ENCODE measurements at places on chromosomes 6 and 20.

GRCh38 chr20:4318891-4319290 lies 303.5 kb upstream of the RNF24 start:
- DNase-seq: no peak

DNA sequence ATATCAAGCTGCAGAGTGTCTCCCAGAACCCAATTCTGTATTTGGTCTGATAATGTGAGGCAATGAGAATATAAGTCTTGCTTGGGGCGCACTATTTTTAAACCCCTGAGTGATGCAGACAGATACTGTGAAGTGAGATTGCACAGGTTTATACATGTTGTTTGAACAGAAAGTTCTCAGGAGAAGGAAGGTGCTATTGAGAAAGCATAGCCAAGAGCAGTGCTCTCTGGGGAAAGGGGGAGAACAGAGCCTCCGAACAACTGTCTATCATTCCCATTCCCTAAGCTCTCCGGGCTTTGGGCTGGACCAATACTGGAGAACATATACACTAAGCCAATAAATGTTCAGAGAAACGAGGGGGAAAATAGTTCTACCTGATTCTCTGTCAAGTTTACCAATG lies 75.8 kb downstream of the PERP start:
- no peak for DNase-seq

DNA sequence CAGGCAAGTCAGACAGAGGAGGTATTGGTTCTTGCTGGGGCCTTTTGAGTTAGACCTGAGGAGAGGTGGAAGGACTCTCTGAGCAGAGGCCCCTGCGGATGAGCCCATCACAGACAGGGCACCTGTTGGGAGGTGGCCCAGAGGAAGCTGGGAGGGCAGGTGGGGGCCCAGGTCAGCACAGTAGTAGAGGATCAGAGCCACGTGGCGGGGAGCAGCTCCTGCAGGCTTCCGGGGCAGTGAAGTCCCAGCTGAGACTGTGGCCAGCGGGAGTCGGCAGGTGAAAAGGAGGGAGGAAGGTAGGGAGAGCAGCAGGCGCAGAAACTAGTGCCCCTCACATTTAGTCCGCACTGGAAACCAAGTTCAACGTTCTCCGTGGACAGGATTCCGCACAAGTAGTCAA lies 61.8 kb downstream of the RSPH3 start:
- DNase-seq: no peak

DNA sequence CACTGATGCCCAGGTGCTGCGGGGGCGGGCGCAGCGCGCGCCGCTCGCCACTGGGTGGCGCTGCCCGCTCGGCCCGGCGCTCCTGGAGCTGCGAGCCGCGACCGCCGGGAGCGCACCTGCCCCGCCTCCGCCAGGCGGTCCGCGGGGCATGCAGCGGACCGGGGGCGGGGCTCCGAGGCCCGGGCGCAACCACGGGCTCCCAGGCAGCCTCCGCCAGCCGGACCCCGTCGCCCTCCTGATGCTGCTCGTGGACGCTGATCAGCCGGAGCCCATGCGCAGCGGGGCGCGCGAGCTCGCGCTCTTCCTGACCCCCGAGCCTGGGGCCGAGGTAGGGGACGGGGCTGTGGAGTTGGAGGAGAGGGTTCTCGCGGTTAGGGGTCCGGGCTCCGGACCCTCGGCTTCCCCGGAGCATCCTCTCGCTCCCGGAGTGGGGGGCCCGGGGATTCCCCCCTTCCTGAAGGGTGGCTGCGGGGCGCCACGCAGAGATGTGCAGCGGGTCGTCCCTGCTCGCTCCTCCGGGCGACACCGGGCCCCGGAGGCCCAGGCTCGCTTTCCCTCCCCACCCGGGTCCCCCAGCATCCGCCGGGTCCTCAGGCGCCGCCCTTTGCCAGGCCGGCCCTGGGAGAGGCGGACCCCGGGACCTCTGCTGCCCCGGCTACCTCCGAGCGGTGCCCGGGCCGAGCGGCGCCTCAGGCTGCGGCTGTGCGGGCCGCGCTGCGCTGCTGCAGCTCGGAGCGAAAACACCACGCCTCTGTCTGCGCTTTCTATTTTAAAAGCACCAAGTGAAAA lies at the start of gene BCAS4:
Gene BCAS4 (plus strand): TSS at position 216 of the 789 bp plus-strand sequence. CDS start 23 bp downstream, at position 239.
- DNase-seq: peak; percentile 82

GRCh38 chr6:146891615-146892265 lies 293.0 kb downstream of the ADGB start:
- DNase-seq: no peak

GRCh38 chr6:50442531-50443040 lies 270.7 kb upstream of the TFAP2D start:
- no peak for DNase-seq

DNA sequence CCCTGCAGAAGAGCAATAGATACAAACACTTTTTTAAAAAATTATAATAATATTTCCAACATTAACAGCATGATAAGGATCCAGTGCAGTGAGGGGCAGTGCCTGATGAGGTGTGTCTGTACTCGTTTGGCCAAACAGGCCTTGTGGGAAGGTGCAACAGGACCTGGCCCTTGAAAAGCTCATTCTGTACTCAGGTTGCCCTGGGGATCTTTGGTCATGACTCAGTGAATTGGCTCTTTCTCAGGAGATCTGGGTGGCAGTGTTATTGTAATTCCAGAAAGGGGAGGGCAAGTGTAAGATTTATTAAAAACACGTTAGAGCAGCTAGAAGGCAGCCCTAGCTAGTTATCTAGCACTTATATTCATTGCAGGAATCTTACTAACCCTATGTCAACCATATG lies 2.9 kb upstream of the SPINT3 start:
- no peak for DNase-seq

GRCh38 chr6:38813041-38813823 lies 98.1 kb downstream of the DNAH8 start:
- no peak for DNase-seq
